ENCODE measurements at places on chromosomes 16 and 17. TPM values are rescaled to one million over a fixed set of nuclear protein-coding genes. Genes with fewer than 3 reads are reported as not detected.

DNA sequence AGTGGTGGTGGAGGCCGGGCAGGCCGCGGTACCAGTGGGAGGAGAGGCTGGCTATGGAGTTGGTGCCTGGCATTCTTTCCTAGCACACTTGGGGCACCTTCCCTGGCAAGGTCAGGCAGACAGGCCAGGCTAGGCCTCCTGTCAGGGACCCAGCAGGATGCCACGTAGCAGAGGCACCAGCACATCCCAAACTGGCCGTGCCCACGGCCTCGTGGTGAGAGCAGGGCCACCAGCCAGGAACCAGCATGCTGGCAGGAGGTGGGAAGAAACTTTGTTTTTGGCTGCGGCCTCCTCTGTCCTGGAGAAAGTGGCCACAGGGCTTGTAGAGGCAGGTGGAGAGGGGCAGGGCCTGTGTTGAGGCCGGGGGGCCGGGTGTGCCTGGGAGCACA, 57.6 kb upstream of the CBFA2T3 start:
- DNase-seq = no peak

GRCh38 chr16:20247076-20247475, 80.2 kb downstream of the GP2 start:
- DNase-seq = no peak

GRCh38 chr16:7571366-7571765, 238.7 kb downstream of the RBFOX1 start:
- no peak for DNase-seq

DNA sequence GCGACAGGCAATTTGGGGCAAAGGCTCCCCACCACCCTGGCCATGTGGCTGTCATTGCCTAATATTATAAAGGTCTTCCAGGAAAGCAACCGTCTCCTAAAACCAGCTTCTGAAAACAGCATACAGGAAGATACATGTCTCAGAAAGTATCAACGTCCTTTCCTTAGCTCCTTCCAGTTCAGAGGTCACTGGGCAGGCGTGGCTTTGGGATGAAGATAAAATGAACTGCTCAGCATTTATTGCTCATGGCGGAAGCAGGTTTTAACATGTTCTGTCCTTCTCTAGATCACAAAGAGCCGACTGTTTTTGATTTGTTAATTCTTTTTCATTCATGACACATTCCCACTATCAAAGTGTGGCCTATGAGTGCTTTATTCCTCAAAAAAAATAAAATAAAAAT, 8.0 kb downstream of the CFAP20 start:
- no peak for DNase-seq

DNA sequence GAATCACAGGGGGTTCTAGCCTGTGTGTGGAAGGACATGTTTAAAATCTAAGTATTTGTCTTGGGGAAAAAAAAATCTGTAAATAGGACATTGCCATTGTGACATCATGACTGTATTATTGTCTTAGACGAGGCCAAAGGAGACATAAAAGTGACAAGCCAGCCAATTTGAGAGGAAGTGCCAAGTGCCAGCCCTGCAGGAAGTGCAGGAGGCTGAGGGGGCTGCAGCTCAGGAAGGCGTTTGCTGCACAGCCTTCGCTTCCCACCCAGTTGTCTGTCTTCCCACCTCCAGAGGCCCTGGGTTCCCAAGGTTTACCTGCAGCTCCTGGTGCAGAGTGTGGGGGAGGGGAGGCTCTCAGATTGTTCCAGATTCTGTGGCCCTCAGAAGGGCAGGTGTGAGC, 1.3 kb downstream of the ADCY7 start:
- DNase-seq = no peak

BIRC5 gene
- 21.7 TPM for polyA plus RNA-seq

GRCh38 chr17:34255381-34255732, 272 bp downstream of the CCL2 start:
- DNase-seq = no peak

- no peak for DNase-seq
These were observed 3.1 kb downstream of the ABCA5 start for GRCh38 chr17:69323806-69324205.

TPSD1 gene
- not detected for polyA plus RNA-seq

APRT gene
- polyA plus RNA-seq = 131 TPM

- no peak for DNase-seq
These were observed 107.2 kb downstream of the PHKB start for GRCh38 chr16:47568351-47568750.

DNA sequence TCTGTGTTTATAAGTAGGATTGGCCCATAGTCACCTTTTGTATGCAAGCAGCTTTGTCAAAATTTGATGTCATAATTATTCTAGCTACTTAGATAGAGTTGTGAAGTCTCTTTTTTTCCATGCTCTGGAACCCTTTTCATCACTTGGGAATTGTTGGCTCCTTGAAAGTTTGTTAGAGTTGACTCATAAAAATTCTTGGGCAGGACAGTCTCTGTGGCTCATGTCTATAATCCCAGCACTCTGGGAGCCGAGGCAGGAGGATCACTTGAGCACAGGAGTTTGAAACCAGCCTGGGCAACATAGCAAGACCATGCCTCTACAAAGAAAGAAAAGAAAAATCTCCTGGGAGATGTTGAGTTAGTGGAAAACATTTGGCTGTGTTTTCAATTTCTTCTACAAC, 45.7 kb upstream of the MRC2 start:
- DNase-seq = no peak

NPIPA8 gene
- polyA plus RNA-seq = 3.3 TPM

GRCh38 chr16:80265624-80266306, 275.0 kb upstream of the DYNLRB2 start:
- DNase-seq = no peak

- DNase-seq = peak; percentile 46
These were observed 31.7 kb downstream of the CNGB1 start for GRCh38 chr16:57938936-57939871.

DNA sequence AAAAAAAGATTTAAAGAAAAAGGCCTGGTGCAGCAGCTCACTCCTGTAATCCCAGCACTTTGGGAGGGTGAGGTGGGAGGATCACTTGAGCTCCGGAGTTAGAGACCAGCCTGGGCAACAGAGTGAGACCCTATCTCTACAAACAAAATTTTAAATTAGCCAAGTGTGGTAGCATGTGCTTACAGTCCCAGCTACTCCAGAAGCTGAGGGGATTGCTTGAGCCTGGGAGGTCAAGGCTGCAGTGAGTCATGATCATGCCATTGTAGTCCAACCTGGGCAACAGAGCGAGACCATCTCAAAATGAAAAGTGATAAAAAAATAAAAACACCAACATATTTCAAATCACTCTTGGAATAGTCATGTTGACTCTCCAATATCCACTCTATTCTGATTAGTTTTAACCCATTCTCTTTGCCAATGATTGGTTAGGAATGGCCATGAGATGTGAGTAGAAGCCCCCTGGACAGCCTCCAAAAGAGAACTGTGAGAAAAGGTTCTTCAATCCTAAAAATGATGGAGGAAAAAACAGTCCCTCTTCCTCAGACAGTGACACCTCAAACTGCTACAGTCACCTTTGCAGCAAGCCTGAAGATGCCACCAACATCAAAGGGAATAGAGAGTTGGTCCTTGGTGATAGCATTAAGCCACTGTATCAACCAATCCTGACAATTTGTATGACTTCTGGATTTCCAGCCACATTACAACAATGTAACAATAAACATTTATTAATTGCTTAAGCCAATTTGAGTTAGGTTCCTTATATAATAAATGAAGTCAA, 2.9 kb upstream of the KANSL1 start:
- DNase-seq = no peak

CLEC19A gene
- 0.11 TPM for polyA plus RNA-seq

KRT37 gene
- polyA plus RNA-seq = not detected

TMEM231 gene
- 30.4 TPM for polyA plus RNA-seq

DNA sequence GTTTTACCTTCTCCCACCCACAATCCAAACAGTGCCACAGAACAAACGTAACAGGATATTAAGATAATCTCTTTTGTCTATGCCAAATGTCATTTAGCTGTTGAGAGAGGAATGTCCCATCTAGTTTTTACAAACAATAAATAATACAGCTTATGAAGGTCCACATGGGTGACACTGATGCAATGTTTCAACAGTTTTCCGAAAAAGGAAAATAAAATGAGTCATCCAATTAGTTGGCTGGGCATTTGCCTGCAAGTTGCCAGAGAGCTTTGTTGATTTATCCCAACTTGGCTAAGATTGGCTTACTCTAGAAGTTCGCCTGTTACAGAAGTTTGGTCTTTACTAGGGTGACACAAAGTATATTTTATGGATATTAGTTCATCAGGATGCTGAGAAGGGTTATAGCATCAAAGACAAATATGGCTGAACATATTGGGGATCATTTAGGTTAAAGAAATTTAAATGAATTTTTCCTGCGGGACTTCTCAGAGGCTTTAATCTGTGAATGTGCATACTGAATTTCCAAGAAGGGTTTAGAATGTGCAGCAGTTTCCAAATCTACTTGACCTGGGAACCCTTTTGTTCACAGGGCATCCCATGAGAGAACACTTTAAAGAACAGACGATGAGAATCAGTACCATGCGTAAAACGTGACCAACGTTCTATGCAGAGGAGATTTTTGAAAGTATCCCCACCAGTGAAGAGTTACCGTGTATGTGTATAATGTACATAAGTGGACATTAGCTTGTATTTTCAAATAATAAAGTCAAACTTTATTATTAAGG, 73.1 kb downstream of the CDH13 start:
- no peak for DNase-seq

C16orf92 gene
- not detected for polyA plus RNA-seq

TAT gene
- polyA plus RNA-seq = 0.17 TPM

GRCh38 chr16:30121741-30122571, 1.1 kb downstream of the MAPK3 start:
- DNase-seq = peak; percentile 42

GRCh38 chr17:27520491-27521185, 64.4 kb downstream of the KSR1 start:
- DNase-seq = no peak

- DNase-seq = no peak
These were observed 35.5 kb upstream of the STAC2 start for GRCh38 chr17:39261286-39261685.

- no peak for DNase-seq
These were observed 3.9 kb downstream of the HS3ST3A1 start for GRCh38 chr17:13597723-13598347.

DNA sequence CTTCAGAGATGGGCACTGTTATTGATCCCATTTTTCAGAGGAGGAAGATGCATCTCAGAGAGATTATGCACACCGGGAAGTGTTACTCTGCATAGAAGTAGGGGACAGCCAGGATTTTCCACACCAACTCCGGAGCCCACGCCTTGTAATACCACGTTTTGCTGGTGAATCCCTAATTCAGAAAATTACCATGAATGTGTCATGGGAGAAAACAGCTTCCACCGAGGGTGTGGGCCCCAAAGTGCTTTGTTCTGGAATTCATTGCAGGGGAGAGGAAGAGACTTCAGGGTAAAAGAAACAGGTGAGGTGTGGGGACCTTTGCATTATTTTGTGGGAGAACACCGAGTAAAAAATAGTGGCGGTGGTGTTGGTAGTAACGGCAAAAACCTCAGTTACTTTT, 1051.4 kb upstream of the RBFOX1 start:
- no peak for DNase-seq

DNA sequence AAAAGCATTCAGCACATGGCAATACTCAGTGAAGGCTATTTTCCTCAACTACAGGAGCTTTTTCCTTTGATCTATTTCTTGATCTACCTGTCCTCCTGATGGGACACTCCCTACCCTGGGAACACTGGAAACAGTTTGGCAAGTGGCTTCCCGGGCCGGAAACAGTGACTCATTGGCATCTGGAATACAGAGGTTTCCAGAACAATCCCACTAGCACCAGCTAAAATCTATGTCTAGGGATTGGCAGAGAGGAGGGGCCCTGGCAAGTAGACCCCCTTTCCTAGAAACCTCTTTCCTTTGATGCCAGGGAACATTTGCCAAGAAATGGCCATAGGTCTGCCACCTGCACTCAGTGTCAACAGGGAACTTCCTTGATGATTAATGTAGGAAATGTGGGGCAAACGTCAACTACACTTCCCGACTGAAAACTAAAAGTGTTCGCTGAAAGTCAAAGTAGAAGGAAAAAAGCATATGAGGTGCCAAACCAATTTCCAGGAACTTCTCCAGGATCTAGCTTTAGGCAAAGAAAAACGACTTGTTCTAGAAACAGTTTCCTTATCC, 30.4 kb upstream of the FBXW10B start:
- no peak for DNase-seq

- no peak for DNase-seq
These were observed 64.5 kb downstream of the MPRIP start for GRCh38 chr17:17106756-17107155.

- no peak for DNase-seq
These were observed 671 bp upstream of the TOP2A start for GRCh38 chr17:40418428-40418706.

DNA sequence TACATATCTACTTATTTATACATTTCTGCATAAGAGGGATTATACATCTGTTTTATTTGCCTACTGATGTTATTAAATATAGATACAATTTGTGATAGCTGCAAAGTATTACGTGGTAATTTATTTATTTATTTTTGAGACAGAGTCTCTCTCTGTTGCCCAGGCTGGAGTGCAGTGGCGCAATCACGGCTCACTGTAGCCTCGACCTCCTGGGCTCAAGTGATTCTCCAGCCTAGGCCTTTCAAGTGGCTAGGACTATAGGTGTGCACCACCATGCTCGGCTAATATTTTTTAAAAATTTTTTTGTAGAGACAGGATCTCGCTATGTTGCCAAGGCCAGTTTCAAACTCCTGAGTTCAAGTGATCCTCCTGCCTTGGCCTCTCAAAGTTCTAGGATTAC, 35.5 kb downstream of the NFAT5 start:
- DNase-seq = no peak

RHBDL3 gene
- 2.1 TPM for polyA plus RNA-seq

TMEM98 gene
- polyA plus RNA-seq = 259 TPM

ZNF205 gene
- 15.5 TPM for polyA plus RNA-seq

GRCh38 chr16:53689636-53690035, 14.0 kb downstream of the RPGRIP1L start:
- no peak for DNase-seq

GRCh38 chr16:25034911-25035310, 19.7 kb upstream of the ARHGAP17 start:
- no peak for DNase-seq

DNA sequence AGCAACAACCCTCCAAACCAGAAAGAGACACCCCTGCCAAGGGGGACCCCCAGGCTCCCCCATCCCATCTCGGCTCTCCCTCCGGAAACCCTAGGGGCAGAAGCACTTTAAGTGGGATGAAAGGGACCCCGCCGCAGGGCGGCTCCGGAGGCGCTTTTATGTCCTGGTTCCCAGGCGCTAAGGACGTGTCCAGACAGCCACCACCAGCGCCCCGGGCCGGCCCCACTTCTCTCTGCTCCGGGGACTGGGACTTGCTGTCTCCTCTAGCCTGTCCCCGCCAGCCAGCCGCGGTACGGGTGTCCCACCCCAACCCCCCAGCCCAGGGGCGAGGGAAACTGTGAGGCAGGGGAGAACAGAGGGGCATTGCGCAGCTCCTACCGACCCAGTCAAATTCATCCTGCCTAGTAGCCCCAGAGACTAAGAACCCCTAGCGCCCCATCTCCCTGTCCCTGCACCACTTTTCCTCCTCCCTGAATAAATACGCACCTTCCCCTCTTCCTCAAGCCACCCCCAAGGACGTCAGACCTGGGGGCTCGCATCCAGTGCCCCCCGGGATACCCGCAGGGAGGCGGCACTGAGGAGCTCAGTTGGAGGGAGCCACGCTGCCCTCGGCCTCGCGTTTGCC, 4.1 kb downstream of the SP6 start:
- no peak for DNase-seq

Data from right lung (tissue), 10 donors.